ENCODE measurements at places on chromosomes 13 and 19. TPM values are rescaled to one million over a fixed set of nuclear protein-coding genes. Genes with fewer than 3 reads are reported as not detected.

DNA sequence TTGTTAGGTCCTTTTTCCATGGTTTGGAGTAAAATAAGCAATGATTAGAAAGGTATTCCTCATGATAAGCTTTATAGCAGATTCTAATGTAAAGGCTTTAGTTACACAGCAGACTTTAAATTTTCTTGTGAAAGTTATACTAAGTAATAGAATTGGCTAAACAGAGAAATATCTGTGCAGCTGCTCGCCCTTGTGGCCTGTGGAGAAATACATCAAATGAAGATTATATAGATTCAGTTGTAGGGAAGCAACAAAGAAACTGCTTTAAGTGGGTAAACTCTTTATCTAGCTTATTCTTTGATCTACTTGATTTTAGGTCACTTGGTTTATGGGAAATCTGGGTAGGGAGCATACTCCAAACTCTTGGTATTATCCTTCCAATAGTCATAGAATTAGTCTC lies 1269.7 kb upstream of the SPRY2 start:
- no peak for DNase-seq

DNA sequence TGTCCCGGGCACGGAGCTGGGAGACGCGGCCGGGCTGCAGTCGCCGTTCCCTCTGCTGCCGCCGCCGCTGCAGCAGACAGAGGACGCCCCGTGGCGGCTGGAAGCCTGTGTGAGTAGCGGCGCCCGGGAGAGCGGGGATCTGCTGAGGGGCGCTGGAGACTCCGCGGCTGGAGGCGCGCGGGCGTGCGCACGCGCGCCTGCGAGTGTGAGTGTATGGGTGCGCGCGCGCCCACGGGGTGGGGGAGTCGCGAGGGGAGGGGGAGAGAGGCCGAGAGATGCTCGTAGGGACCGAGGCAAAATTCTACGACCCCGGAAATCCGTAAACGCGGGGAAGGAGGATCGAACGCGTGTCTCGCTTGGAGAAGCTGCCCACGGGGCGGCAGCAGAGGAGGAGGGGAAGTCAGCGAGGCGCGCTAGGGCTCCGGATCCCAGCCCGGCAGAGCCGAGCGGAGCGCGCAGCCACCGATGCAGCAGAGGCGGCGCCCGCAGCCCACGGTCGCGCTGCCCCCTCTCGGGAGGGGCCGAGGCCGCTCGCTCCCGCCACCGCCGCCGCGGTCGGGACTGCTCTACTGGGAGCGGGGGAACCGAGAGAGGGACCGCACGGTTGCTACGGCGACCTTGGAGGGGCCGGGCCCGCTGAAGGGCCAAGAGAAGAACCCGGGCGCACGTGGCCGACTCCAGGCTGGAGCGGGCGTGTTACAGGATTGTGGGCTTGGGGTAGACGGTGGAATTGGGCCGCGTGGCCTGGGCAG lies at the start of gene ENOX1:
TSS of gene ENOX1 (minus strand) at position 207 of the 752 bp plus-strand sequence.
- peak; percentile 82 for DNase-seq

NBEA gene
- total RNA-seq, result 0.54 TPM

IGFL3 gene
- not detected for total RNA-seq

GRCh38 chr19:55090564-55090963 lies 14.9 kb downstream of the EPS8L1 start:
- no peak for DNase-seq

SIGLEC10 gene
- not detected for total RNA-seq

GRCh38 chr19:51226067-51226466 lies 1.2 kb downstream of the CD33 start:
- DNase-seq, result no peak

- DNase-seq, result no peak
Observed at GRCh38 chr19:35585848-35586247, at the start of gene PMIS2. Gene PMIS2 (plus strand): TSS chr19:35586173. CDS start chr19:35586260, 87 bp downstream.

GRCh38 chr19:32350987-32351348 lies 5.6 kb downstream of the ZNF507 start:
- DNase-seq, result no peak

TJP3 gene
- 83.6 TPM for total RNA-seq

KLK4 gene
- total RNA-seq, result not detected

- peak; percentile 32 for DNase-seq
Observed at GRCh38 chr13:32537580-32538142, 934 bp downstream of the N4BP2L2 start.

DNA sequence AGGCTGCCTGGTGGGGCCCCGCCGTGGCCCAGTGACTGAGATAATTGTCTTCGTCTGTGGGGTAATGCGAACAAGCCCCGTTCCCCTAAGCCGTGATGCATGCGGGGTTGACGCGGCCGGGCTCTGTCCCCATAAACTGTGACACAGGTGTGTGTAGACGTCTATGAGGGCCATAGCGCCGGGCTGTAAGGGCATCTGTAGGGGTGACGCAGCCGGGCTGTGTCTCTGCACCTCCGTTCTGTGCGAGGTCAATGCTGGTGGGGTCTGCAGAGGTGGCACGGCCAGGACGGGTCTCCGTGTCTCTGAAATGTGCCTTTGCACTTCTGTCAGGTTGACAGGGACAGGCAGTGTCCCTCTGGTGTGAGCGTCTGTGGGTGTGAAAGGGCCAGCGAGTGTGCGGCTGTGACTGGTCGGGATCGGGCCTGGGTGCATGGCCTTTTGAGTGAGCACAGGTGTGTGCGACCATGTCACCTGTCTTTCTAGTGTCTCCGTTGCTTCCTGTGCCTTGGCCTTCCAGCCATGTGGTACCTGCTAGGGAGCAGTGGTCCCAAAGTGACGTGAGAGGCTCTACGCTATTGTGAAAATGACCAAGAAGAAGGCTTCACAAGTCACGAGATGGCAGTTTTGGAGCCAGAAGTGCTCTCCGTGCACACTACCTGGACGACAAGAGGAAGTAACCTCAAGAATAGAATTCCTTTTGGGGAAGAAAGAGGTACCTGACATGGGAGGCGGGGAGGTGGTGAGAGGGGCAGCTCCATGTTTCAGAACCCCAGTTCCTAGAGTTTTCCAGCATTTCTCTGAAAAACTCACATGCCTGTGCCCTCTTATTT lies 16.4 kb upstream of the ZNF331 start:
- no peak for DNase-seq

- DNase-seq, result no peak
Observed at GRCh38 chr19:49348305-49349189, 13.3 kb downstream of the CD37 start.

ZNF45 gene
- total RNA-seq, result 14.8 TPM

WDFY2 gene
- total RNA-seq, result 9.2 TPM

NCR1 gene
- 1.1 TPM for total RNA-seq

GRCh38 chr13:112704308-112705145 lies 14.7 kb downstream of the ATP11A start:
- peak; percentile 28 for DNase-seq

DNA sequence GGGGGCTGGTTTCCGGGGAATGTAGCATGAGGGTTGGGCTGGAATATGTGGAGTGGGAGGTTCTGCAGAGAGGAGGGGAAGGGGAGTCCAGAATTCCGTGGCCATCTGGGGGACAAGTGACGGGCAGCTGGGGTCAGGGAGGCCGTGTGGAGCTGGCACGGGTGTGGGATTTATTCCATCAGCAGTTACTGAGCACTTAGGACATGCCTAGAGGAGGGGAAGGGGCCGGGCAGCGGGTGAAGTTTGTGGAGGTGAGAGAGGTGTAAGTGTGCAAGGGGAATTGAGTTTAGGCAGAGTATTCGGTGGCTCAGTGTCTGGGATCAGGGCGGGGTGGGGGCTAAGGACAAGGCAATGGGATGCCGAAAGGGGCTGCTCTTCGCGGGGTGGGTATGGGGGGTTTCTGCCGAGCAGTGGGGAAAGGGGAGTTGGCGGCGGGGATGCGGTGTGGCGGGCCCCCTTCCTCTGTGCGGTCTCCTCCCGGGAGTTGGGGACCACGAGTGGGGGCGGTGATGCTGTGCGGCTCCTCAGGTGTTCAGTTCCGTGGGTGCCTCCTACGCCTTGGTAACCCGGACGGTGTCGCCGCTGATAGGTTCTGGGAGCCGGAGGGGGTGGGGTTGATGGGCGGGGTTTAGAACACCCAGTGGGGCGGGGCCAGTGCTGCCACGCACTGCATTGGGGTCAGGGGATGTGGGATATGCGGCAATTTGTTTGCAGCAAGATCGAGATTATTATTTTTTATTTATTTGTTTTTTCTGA lies 5.4 kb downstream of the CCDC61 start:
- DNase-seq, result no peak

GRCh38 chr13:31321457-31321856 lies 121.7 kb downstream of the B3GLCT start:
- DNase-seq, result no peak
